ENCODE measurements at places on chromosomes 6 and 20.

GRCh38 chr6:84633771-84634170 lies 130.6 kb downstream of the TBX18 start:
- H3K27me3 ChIP-seq, result no peaks in the 10 kb centered on the region
- no peaks in the 10 kb centered on the region for H3K4me1 ChIP-seq
- no peaks in the 10 kb centered on the region for H3K36me3 ChIP-seq
- no peak overlapping the region for H3K4me3 ChIP-seq
- no peak for DNase-seq

DNA sequence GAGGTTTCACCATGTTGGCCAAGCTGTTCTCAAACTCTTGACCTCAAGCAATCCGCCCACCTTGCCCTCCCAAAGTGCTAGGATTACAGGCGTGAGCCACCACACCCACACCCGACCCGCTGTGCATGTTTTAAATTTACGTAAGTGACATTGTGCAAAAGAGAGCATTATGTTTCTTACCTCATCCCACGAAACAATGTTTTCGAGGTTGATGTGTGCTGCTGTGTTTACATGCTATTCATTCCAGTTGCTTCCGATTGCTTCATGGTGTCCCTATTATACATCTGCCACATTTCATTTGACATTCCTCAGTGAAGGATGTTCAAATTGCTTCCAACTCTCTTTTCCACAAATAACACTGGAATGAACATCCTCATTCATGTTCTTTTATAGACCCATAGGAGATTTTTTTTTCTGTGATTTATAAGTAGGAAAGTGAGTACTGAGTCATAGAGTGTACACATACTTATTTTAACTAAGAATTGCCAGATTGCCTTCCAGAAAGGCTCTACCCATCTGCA lies 403.9 kb upstream of the JARID2 start:
- H3K27me3 ChIP-seq, result no peaks in the 10 kb centered on the region
- no peak overlapping the region for H3K27ac ChIP-seq
- DNase-seq, result no peak
- H3K4me3 ChIP-seq, result no peak overlapping the region
- peaks cover 6% of the 10 kb centered on the region for H3K4me1 ChIP-seq

- no peaks in the 10 kb centered on the region for H3K36me3 ChIP-seq
- no peak overlapping the region for H3K27ac ChIP-seq
- no peak for DNase-seq
- no peaks in the 10 kb centered on the region for H3K27me3 ChIP-seq
Measured at GRCh38 chr6:13351271-13351670, 22.9 kb upstream of the TBC1D7 start.

GRCh38 chr6:14858808-14859207 lies 387.1 kb upstream of the JARID2 start:
- no peaks in the 10 kb centered on the region for H3K27me3 ChIP-seq
- H3K36me3 ChIP-seq, result no peaks in the 10 kb centered on the region
- no peak overlapping the region for H3K27ac ChIP-seq
- DNase-seq, result no peak
- peaks cover 12% of the 10 kb centered on the region for H3K4me1 ChIP-seq

- H3K4me1 ChIP-seq, result no peaks in the 10 kb centered on the region
- no peak overlapping the region for H3K27ac ChIP-seq
Measured at GRCh38 chr20:57022306-57022705, 244.1 kb downstream of the BMP7 start.

DNA sequence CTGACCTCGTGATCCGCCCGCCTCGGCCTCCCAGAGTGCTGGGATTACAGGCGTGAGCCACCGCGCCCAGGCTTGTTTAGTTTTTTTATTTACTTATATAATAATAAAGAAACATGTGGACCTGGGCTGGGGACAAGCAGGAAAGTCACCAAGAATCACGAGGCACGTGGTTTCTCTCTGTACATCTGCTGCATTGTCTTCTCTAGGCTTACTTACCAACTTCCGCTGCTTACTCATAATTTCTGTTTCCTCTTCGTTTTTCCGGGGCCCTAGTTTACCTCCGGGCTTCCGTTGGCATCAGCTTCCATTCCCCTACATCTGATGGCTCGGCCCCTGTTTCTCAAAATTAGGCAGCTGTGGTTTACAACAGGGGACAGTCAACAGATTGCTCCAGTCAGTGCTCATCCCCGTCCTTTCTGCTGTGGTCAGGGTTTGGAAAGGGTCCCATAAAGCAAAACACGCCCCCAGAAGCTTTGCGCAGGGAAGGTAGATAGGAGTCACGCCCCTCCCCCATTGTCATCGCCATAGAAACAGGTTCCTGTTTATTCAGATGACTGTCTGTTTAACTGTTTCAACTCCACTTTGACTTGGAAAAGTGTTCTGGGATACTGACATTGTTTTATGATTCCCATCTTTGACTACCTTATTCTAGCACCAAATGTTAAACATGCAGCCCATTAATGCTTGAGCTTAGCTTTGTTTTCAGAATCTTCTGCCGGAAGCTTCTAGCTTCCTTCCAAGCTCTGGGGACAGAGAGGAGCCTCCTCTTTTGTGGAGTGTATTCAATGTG lies 31.9 kb upstream of the TXLNB start:
- no peaks in the 10 kb centered on the region for H3K36me3 ChIP-seq
- H3K27me3 ChIP-seq, result no peaks in the 10 kb centered on the region
- no peaks in the 10 kb centered on the region for H3K4me1 ChIP-seq
- DNase-seq, result peak; percentile 48

DNA sequence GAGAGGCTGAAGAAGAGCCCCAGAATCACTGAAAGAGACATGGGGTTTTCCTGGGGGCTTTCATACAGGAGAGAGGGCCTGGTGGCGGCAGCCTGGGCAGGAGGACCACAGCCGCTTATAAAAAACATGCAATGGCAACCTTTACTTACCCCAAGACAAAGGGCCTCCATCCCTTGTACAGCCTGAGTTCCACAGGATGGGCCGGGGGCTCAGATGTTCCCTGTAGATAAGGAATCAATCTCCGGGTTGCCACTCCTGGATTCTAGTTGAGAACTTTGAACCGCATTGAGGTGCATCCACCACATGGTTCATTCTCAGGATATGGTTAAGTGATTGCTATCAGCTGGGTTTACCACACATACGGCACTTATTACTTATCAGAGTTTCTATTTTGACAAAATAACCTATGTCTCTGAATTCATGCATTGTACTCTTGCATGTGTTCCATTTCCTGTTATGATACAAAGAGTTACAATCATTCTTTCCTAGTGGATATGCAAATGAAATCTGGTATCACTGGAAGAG lies 677.6 kb downstream of the KIF16B start:
- no peak overlapping the region for H3K4me3 ChIP-seq
- no peaks in the 10 kb centered on the region for H3K36me3 ChIP-seq
- H3K27me3 ChIP-seq, result no peaks in the 10 kb centered on the region
- no peak overlapping the region for H3K27ac ChIP-seq
- H3K4me1 ChIP-seq, result no peaks in the 10 kb centered on the region
- DNase-seq, result no peak

DNA sequence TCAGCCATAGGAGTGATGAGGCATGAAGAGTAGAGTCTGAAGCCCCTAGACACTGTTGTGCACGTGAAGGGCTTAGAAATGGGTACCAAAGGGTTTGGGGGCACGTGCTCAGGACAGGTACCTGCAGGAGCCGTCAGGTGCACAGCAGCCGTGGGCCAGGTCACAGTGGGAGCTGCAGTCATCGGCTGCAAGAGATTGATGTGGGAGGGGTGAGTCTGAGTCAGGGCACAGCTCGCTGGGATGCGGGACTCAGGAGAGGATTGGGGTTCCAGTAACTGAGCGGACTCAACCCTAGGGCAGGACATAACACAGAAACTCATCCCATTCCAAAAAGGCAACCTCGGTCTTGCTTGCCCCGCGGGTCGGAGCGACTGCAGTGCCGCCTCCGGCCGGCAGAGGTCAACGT lies 1.1 kb downstream of the DLK2 start:
- H3K4me3 ChIP-seq, result peak overlapping the region; percentile 47
- peaks cover 5% of the 10 kb centered on the region for H3K36me3 ChIP-seq
- H3K27me3 ChIP-seq, result no peaks in the 10 kb centered on the region

DNA sequence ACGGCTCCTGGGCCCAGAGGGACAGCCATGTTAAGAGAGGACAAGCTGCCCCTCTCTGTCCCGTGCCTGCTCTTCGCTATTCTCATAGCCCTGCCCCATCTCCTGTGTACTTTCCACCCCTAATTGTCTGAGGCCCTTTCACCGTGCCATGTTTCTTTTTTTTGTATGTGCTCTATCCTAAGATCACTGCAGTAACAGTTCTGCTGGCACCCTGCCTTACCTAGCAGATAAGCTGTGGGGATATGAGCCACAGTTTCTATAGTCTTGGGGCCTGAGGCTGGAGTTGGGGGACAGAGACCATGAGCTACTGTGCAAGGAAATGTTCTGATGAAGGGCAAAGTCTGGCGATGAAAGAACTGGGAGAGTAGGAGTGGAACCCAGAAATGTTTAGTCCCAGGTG lies 269.5 kb upstream of the CITED2 start:
- no peak overlapping the region for H3K4me3 ChIP-seq
- no peaks in the 10 kb centered on the region for H3K4me1 ChIP-seq
- no peak overlapping the region for H3K27ac ChIP-seq
- H3K27me3 ChIP-seq, result no peaks in the 10 kb centered on the region
- no peaks in the 10 kb centered on the region for H3K36me3 ChIP-seq

DNA sequence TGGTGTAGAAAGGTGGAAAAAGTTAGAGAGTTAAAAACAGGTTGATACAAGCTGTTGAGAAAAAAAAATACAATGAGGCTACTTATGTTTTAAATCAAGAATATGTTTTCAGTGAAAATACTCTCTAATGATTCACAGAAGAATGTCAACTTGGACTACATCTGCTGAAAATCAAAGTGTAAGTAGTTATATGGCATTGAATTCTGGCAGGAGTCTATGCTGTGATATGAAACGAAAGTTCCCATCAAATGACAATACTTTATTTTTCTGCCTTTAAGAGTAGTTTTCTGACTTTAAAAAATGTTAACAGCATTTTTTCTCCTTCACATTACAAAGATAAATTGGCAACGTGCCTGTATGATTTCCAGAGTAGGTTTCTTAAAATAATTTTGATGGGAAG lies 158.3 kb downstream of the EYA4 start:
- DNase-seq, result no peak
- no peaks in the 10 kb centered on the region for H3K36me3 ChIP-seq
- peaks cover 2% of the 10 kb centered on the region for H3K4me1 ChIP-seq
- H3K27me3 ChIP-seq, result no peaks in the 10 kb centered on the region
- no peak overlapping the region for H3K27ac ChIP-seq
- H3K4me3 ChIP-seq, result no peak overlapping the region

DNA sequence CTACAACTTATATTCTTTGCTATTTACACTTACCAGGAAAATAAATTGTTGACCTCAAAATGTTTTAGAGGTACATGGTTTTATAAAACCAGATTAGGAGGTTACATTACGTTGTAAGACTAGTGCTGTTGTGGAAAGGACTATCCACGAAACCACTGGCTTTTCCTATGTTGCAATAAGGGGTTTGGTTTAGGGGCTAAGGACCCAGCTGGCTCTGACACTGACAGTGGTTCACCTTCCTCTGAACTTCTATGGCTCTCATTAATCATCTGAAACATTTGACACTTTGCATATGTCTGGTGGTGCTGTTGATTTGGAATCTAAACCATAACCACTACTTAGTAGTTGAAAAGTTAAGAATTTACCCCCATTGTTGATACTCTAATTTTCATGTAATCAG lies 186.7 kb downstream of the NKAIN2 start:
- H3K4me3 ChIP-seq, result no peak overlapping the region
- H3K4me1 ChIP-seq, result no peaks in the 10 kb centered on the region
- no peaks in the 10 kb centered on the region for H3K36me3 ChIP-seq
- DNase-seq, result no peak
- no peaks in the 10 kb centered on the region for H3K27me3 ChIP-seq

GRCh38 chr6:40672087-40672486 lies 84.9 kb upstream of the LRFN2 start:
- H3K27ac ChIP-seq, result no peak overlapping the region
- H3K27me3 ChIP-seq, result no peaks in the 10 kb centered on the region
- no peaks in the 10 kb centered on the region for H3K36me3 ChIP-seq
- H3K4me3 ChIP-seq, result no peak overlapping the region
- DNase-seq, result no peak

Data from A673 (cell line).